RWPE2 (cell line): ENCODE measurements at places on chromosomes 2 and 18.
A peak's percentile ranks its signal among the peaks of the same experiment; 100 is the strongest.

DNA sequence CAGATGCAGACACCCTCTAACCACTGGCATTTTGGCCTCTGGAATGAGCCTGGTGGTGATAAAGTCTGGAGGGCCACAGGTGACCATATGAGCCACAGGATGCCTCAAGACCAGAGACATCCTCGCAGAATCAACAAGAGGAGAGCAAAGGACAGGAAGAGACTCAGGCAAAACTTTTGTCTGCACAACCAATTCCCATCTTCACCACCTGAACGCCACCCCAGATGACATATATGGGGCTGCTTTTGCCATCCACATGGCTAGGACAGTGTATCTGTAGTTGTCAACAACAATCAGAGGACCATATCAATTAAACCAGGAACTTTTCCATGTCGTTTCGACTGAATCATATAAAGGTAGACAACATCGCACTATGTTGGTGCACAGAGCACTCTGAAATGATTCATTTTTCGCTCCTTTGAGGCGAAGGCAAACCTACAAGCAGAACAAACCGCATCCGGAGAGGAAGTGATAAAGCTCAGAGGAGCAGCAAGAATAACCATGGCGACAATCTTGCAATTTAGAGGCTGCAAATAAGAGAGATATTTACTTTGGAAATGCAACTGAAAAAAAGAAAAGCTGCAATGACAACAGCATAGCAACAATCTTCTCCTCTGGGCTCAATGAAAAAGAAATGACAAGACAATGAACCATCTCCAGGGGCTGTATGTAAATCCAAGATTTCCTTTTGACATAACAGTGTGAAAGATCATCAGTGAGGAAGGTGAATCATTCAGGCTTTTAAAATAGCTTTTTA lies 204.5 kb downstream of the ARL4C start:
- no peak for DNase-seq

GRCh38 chr18:23718243-23718720 lies 29.0 kb downstream of the LAMA3 start:
- DNase-seq = no peak

DNA sequence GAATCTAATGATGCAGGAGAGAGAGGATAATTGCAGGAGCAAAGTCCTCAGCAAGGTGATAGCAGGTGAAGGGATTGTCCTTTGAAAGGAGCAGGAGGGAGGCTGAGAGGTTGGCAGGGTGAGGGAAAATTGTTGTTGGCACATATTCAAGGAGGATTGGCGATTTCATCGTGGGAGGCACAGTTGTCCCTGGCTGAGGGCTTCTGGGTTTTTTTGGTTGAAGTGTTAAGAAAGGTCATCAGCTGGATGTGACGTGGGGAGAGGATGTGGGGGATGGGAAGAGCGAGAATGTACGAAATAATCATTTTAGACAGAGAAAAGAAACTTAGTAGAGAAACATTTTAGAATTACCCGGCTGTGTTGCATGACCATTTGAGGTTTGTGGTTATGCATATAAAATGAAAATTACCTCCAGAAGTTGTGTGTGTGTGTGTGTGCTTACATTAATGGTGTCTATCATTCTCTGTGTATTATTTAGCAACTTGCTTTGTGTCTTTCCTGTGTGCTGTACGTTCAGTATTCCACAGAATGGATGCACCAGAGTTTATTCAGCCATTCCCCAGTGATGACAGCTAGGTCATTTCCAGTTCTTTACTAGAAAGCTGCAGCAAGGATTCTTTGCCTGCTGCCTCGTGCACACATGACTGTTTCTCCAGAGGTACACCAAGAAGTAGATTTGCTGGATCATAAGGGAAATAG lies 67.6 kb downstream of the SDC1 start:
- DNase-seq = no peak

DNA sequence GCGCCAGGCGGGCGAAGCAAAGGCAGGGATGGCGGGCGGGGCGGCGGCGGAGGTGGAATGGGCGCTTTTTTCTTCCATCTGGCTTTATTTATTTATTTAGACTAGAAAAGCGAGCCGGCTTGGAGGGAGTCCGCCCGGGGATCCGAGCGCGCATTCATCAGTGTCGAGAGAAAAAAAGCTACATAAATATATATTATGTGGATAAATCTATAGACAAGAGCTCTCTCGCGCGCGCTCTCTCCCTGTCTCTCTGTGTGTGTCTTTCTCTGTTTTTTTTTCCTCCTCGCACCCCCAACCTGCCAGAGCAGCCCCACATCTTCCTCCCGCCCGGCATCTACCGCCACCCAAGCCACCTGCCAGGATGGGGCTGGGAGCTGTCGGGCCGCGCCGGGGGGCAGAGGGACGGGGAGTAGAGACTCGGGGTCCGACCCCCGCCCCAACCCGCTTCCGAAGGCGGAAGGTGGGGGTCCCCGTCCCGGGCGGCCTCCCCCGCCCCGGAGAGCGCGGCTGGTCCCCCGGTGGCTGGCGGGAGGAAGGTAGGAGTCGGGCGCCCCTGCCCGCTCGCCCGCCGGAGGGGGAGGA lies 972 bp upstream of the CELF4 start:
- DNase-seq = no peak

DNA sequence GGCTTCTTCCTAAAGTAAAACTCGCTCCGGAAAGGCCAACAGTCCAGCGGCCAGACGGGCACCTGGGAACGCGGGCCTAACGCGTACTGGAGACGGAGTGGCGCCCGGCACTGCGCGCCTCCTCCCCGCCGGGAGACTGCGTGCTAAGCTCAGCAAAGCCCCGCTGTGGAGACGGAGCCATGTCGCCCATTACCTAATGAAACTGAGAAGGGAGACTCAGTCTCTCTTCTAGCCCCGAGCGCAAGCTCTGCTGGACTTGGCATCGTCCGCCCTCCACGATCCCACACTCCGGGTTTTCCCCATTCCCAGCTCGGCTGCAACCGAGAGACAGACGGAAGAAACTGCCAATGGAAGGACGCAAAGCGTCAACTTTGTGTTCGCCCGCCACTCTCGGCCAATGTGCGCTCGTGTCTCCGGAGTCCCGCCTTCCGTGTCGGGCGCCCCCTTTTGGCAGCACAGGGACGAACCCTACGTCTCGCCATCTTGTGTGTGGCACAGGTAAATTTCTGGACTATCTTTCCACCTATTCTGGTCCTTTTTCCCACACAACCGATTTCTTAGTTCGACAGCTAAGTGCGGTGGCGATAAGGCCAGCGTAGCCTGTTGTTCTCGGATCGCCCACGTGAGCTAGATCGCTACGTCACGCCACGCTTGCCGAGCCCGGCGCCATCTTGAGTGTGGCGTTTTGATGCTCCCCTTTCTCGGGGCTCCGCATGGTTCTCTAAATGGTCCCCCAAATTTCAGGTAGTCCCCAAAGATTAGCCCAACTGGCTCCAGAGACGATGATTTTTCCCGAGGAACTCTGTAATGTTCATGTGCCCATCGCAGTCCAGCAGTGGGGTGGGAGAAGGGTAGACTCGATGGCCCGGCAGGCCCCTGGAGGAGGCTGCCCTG lies 1.3 kb upstream of the PTMA start:
- peak; percentile 97 for DNase-seq

DNA sequence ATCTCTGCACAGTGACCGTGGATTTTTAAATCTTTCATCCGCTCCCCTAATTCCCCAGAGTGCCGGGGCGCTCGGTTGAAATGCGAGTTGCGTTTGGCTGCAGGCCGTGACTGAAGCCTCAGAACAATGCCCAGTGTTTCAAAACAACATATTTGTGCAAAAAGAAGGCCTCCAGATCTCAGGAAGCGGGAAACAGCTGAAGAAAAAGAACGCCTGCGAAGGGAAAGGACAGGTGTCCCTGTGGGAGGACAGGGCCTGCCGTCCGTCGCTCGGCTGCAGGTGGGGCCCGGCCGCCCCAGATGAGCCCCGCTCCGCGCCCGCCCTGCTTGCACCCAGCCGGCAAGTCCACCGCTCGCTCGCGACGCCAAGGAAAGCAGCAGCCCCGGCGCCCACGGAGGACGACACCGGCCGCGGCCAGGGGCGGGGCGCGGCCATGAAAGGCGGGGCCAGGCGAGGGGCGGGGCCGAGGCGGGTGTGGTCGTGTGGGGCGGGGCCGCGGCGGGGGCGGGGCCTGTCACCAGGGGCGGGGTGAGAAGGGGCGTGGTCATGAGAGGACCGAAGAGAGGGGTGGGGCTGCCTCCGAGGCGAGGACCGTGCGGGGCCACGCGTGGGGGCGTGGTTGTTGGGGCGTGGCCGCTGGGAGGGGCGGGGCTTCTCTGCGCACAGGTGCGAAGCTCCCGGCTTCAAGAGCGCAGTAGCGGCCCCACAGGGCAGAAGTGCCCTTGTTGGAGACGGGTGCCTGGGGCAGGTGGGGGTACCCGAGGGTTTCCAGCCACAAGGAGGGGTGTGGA lies 17.6 kb upstream of the BOK start:
- DNase-seq = no peak

DNA sequence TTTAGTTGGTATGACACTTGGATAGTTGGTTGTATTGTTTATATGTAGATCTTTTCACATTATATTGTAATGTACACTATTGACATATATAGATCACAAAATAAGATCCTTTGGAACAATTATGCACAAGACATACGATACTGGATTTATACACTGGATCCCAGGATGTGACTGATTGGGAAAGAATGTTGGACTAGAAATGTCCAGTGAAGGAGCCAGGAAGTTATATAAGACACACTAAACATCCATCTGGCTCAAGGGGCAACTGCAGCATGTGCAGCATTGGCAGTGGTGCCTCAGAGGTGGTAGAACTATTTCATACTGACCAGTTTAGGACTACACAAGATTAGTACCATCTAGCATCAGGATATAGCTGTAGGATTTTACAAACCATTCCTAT lies 104.9 kb downstream of the TRABD2A start:
- no peak for DNase-seq

DNA sequence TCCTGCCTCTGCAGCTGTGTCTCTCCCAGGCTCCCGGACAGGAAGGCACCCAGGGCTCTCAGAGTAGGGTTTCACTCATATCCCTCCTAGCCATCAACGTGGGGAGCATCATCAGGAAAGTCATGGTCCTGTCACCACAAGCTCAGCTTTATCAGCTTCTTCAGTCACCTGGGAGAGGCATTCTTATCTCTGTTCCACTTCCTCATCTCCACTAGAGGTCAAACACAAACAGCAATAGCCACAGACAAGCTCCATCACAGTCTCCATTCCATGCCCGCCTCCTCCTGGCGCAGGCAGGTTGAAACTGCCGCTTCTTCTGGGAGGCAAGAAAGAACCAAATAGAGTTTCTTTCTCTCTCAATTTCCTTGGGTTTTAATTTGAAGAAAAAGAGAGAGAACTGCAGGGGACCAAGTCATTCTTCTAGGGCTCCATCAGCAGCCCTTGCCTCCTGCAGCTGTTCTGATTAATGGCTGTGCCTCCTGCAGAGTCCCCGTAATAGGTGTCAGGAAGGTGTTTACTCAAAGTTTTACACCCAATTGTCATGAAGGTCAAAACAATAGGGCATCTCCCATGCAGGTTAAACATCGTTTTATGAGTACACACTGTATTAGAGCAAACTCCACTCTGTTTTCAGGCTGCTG lies 377.9 kb downstream of the TMEM182 start:
- no peak for DNase-seq

GRCh38 chr2:45746888-45747287 lies 95.4 kb downstream of the PRKCE start:
- no peak for DNase-seq

DNA sequence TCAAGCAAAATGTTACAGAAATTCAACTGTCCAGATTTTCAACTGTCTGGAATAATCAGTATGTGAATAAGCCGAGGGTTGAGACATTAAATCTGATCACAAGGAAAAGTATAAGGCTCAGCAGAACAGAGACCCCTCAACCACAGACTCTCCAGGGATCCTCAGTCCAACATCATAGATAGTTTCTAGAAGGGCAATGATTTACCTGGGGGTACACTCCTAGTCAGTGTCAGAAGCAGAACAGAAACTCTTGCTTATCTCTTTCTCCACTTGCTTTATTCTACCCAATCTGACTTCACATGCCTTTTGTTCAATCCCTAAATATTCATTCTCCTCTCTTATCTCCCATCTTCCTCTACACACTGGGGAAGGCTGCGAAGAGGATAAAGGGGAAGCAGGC lies 36.4 kb downstream of the ICOS start:
- DNase-seq = no peak

DNA sequence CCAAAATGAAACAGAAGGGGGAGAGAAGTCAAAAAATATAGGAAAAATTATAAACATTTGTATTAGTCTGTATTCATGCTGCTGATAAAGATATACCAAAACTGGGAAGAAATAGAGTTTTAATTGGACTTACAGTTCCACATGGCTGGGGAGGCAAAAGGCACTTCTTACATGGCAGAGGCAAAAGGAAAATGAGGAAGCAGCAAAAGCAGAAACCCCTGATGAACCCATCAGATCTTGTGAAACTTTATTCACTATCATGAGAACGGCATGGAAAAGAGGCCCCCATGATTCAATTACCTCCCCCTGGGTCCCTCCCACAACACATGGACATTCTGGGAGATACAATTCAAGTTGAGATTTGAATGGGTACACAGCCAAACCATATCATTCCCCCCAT lies 79.1 kb downstream of the ZRANB3 start:
- DNase-seq = no peak

DNA sequence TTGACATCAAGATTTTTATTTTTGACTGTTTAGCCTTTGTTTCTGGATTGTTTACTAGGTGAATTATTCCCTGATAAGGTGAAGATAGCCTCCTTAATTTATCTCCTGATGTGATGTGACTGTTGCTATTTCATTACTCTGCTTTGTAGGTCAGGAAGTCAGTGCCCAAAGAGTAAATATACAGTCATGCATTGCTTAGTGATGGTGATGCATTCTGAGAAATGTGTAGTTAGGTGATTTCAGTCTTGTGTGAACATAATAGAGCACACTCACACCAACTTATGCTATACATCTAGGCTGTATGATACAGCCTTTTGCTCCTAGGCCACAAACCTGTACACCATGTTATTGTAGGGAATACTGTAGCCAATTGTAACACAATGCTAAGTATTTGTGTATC lies 102.4 kb upstream of the THUMPD2 start:
- no peak for DNase-seq

DNA sequence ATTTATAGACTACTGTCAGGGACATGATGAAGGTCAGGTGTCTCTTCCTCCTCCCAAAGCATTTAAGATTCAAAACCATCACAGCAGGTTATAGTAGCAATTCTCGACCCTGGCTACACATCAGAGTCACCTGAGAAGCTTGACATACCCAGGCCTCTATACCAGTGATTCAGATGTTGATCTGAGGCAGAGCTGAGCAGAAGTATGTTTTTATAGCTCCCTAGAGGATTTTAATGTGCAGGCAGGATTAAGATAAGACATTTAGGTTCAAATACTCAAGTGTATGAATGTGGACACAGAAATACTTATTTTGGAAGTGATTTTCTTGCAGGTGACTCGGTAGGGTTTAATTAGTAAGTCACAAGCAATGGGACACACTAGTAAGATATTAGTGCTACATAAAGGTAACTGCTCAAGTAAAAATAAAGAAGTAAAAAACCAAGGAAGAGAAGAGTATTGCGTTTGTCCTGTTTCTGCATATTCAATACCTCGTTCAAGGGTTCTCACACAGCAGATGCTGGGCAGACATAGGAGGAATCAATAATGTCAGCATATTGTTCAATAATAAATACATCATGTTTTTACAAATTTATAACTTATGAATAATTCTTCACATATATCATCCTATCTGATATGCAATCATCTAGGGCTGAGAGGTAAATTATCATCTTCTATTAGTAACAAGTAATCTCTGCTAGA lies 7.0 kb downstream of the GCFC2 start:
- no peak for DNase-seq
